ENCODE measurements at places on chromosomes 4 and X. TPM values are rescaled to one million over a fixed set of nuclear protein-coding genes. Genes with fewer than 3 reads are reported as not detected.

DNA sequence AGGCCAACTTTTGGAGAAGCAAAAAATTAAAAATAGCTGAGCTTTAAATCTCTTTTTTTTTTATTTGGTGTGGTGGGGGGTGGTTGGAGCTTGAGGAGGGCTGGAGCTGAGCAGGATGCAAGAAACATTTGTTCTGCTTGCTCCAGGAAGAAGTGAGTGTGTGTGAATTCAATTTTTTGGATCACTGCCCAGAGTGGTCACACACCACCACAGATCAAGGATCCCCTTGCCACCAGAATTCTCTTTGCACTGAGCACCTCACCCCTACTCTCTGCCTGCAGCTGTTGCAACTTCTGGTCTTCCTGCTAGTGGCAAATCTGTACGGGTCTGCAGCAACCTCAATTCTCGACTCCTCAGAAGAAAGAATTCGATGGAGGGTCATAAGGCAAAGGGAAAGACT lies 19.9 kb upstream of the PLP1 start:
- DNase-seq = no peak

GRCh38 chrX:39397561-39398199 lies 596.4 kb downstream of the MID1IP1 start:
- no peak for DNase-seq

DNA sequence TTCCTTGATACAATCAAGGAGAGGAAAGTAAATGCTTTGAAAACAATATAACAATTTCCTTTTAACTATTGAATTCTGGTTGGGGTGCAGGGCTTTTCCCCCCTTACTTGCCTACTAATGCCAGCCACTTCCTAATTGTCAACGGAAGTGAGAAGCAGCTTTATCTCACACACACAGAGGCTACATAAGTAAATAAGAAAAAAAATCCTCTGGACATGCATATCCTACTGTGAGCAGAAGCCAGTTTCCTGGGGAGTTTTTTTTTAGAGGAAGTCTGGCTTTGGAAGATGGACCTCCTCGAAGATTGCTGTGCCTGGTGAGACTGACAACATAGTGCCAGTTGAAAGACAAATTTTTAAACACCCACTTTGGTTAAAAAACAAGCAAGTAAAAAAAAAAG lies 180.6 kb downstream of the OPHN1 start:
- no peak for DNase-seq

Gene TRIM61
- total RNA-seq = 5.0 TPM

DNA sequence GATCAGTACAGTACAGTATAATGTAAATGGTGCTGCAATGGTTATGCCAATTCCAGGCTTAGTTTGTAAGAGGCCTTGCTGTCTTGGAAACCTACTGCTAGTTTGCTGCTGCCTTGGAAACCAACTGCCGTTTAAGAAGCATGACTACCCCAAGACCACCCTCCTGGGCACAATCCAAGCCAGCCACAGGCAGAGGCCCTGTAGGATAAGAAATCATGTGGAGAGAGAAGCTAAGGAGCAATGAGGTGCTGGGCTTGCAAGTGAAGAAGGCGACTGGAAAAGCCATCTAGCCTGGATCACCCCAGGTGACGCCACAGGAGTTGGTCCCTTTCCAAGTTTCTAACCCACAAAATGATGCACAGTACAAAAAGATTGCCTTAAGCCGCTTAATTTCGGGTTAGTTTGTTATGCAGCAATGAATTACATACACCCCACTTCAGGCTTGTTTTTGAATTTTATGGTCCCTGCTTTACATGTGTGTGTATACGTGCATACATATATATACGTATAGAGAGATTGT lies 16.9 kb downstream of the ZFP42 start:
- no peak for DNase-seq

Gene ANAPC10
- total RNA-seq = 21.6 TPM

- no peak for DNase-seq
Observed at GRCh38 chr4:14504162-14504561, 498.1 kb upstream of the CPEB2 start.

Gene ASB12
- total RNA-seq = 1.2 TPM

Gene MAML3
- 5.6 TPM for total RNA-seq

GRCh38 chr4:38670109-38670901 lies 6.3 kb downstream of the KLF3 start:
- DNase-seq = no peak

DNA sequence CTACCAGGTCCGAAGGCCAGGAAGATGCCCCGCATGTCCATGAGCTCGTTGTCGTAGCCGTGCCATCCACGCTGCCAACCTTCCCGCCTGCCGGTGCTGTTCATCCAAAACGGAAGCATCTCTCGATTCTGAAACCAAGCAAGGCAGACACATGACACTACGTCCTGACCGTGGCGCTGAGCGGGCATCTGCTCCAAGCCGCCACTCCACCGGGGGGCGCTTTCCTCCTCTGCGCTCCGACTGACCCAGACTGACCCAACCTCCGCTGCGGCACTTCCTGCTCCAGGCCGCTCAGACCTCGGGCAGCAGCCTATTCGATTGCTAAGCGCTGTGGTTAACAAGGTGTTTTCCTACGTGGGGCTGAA lies 120.5 kb downstream of the ENPP6 start:
- peak; percentile 91 for DNase-seq

DNA sequence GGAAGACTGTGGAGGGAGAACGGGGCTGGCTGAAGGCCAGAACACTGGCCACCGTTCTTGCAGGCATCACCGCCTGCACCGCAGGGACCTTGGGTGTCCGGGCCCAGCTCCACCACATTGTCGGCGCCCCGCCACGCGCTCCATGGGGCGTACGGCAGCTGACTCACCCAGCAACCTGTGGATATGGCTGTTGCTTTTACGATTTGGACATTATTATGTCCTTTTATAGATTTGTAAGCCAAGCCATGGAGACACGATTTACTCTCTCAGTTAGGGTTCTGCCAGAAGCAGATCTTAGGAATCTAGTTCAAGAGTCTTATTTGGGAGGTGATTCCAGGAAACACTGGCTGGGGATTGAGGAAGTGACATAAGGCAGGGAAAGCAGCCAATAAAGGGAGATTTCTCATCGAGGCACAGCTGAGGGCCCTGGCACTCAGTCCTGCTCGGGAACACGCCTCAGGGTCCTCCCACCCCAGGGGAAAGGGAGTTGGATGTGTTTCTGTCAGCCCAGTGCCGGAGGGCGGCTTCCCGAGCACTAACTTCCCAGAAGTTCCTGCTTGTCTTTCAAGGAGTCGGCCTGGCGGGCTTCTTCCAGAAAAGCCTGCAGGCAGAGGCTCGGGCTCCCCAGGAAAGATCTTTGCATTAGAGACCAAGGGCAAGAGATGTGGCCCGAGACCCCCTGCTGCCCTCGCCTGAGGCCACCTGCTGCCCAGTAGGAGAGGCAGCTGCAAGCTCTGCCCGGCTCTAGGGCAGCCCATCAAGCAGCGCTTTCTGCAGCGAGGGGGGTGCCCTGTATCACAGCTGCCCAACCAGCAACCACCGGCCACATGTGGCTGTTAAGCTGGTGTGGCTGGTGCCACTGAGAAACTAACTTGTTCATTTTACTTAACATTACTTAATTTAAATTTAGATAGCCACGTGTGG lies 52.9 kb downstream of the CRMP1 start:
- DNase-seq = no peak
